ENCODE measurements at places on chromosomes 4 and X.

- no peak for DNase-seq
Observed at GRCh38 chr4:94802091-94802490, 44.3 kb downstream of the BMPR1B start.

- peak; percentile 19 for DNase-seq
Observed at GRCh38 chrX:52082578-52082977, 13.6 kb upstream of the MAGED4B start.

GRCh38 chrX:39059866-39060265 lies 258.6 kb downstream of the MID1IP1 start:
- DNase-seq = no peak

GRCh38 chr4:73608689-73609594 lies 11.3 kb downstream of the RASSF6 start:
- DNase-seq = peak; percentile 76

- DNase-seq = peak; percentile 89
Observed at GRCh38 chr4:151184523-151185458, 85.4 kb downstream of the RPS3A start.

- DNase-seq = no peak
Observed at GRCh38 chrX:13855689-13856450, 39.0 kb upstream of the GPM6B start.

GRCh38 chrX:139290310-139290709 lies 240.2 kb upstream of the F9 start:
- DNase-seq = no peak

DNA sequence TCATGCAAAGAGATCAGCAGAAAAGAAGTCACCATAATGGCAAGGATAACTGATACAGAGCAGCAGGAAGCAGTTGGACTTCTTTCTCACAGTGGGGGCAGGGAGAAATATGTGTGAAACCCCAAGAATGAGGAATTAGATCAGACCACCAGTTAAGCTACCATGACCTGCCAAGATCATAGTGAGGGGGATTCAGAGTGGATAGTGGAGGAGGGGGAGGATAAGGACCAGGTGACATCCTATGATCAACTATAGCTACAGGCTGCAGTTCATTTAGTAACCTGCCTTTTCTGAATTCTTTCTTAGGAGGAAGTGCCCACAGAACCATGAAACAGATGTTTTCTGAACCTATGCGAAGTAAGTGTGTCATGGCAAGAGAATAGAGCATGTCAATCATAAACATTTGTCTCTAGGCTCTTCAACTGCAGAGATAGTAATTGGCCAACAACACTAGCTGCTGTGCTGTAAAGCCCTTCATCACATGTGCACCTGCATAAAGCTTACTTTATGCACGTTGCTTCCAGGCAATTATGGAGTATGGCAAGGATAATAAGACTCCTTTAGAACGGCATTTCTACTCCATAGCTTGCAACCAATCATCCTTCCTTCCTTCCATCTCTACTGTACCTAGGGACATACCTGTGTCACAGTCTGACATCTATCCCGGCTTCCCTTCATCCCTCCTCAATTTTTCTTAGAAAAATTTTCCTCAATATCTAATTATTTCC lies 329.7 kb downstream of the EPHA5 start:
- DNase-seq = no peak

GRCh38 chrX:9336456-9336855 lies 128.4 kb upstream of the TBL1X start:
- no peak for DNase-seq

GRCh38 chr4:162683659-162684370 lies 482.9 kb downstream of the NAF1 start:
- DNase-seq = no peak

DNA sequence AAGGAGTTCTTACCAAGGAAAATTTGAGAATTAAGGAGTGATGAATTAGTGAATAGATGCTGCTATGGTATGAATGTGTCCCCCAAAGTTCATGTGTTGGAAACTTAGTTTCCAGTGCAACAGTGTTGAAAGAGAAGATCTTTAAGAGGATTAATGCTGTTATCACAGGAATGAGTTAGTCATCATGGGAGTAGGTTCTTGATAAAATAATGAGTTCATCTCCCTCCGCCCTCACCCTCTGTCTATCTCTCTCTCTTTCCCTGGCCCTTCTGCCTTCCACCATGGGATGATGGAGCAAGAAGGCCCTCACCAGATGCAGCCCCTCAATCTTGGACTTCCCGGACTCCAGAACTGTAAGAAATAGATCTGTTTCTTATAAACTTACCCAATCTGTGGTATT lies 38.3 kb upstream of the KLHL8 start:
- DNase-seq = no peak

DNA sequence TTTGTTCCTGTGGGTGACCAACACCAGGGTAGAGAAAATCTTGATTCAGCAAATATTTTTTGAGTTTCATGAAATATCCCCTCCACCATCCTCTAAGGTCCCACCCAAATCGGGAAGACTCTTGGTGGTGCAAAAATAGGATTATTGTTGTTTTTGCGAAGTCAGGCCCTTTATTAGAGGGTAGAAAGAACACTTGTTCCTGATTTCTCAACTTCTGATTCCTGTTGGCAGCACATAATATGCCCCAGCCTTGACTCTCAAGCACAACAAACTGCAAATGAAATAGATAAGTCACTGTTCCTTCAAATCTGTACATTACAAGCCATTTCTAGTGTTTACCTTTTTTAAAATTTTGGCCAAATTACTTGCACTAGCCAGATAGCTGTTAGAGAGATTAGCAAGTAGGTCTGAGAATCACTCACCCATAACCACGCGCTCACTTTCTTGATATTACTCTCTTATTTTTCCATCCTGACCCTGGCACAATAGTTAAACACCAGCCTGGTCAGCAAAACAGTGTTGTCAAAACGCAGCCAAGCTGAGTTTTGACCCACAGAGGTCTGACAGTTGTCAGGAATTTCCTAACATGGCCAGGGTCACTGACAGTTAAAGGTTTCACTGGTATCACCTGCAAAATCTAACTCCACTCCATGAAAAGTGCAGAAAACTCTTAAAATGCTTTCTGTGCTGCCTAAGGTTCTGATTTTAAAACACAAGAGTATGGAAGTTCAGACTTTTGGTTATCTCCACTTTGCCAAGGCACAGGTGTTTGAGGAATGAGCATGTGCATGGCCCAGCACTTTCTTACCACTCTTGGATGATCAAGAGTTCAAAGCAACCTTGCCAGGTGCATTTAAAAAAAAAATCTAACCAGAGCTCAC lies 69.8 kb downstream of the RBM47 start:
- DNase-seq = no peak

DNA sequence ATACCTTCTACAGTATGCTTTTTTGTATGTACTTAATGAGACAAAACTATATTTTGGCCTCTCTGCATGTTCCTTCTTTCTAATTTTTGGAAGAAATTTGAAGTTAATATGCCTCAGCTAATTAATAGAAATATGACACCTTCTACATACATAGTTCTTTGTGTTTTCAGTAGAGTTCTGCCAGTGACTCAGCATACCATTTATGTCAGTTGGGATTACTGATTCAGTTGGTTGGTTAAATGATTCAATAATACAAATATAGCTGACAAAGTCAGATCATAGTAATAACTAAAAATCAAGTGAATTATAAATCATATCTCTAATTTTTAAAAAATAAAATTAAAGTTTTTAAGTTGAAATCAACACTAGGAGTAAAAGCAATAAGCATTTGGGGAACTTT lies 16.8 kb downstream of the BTC start:
- no peak for DNase-seq

DNA sequence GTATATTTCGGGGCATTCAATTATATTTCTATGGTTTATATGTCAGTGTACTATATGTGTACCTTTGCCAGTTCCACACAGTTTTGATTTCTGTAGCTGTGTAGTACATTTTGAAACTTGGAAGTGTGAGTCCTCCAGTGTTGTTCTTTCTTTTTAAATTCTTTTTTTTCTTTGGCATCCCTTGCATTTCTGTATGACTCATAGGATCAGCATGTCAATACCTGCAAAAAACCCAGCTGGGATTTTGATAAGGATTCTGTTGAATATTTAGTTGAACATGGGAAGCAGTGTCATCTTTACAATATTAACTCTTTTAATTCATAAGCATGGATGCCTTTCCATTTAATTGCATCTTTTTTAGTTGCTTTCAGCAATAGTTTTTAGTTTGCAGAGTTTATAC lies 100.0 kb downstream of the SH3BGRL start:
- no peak for DNase-seq

DNA sequence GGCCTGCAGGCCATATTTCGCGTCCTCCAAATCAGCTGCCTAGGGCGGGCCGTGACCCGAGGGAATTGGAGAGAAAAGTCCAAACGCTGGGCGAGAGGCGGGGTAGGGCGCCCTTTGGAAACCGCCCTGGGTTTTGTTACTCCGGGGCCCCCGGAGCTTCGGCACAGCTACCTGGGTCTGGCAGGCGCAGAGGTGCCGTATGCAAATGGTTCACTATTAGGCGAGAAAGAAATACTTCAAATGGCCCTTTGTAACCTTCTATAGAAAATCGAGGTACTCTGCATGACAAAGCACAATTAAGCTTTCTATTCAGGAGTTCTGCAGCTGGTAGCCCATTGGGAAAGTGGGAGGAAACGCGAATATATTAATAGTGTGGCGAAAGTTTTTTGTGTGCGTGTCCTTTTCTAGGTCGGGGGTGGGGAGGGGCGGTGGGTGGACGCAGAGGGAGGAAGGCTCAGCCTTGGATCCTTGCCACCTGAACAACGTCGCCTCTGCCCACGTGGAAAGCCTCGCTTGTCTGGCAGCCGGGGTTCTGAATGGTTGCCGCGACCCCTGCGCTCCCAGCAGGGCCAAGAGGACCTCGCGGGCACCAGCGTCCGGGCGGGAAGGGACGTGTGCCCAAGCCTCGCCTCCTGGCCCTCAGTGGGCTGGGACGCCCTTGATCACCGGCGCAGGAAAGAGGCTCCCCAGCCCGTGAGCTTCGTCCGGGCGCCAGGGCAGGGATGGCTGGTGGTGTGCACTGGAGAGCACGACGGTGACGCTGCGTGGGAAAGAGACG lies 9.5 kb downstream of the GSX2 start:
- no peak for DNase-seq

- peak; percentile 89 for DNase-seq
Observed at GRCh38 chr4:124337874-124338273, 374.7 kb downstream of the ANKRD50 start.

DNA sequence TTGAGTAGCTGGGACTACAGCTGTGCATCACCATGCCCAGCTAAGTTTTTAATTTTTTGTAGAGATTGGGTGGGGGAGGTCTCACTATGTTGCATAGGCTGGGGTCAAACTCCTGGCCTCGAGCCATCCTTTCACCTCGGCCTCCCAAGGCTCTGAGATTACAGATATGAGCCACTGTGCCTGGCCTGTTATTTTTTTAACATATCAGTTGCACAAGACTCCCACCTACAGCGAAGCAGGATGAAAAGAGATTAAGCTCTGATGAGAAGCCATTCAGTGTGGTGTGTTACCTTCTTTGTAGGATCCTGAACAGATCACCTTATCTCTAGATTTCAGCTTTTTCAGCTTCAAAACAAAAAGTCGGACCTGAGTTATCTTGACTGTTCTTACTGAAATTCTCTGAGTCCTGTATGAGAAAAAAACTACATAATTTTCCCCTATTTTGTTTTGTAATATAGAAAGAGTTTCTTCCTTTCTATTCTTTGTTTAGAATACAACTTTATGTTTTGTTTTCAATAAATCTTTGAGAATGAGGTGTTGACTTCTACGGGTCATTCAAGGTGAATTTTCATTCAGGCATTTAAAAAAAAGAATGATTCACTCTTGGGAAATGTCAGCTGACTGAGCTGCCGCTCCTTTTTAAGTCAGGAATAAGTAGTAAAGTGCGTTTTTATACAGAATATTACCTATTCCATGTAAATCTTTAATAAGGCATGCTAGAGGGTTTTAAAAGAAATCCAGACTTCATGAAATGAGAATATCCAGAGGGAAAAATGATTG lies 134.6 kb downstream of the ARSF start:
- DNase-seq = peak; percentile 41

DNA sequence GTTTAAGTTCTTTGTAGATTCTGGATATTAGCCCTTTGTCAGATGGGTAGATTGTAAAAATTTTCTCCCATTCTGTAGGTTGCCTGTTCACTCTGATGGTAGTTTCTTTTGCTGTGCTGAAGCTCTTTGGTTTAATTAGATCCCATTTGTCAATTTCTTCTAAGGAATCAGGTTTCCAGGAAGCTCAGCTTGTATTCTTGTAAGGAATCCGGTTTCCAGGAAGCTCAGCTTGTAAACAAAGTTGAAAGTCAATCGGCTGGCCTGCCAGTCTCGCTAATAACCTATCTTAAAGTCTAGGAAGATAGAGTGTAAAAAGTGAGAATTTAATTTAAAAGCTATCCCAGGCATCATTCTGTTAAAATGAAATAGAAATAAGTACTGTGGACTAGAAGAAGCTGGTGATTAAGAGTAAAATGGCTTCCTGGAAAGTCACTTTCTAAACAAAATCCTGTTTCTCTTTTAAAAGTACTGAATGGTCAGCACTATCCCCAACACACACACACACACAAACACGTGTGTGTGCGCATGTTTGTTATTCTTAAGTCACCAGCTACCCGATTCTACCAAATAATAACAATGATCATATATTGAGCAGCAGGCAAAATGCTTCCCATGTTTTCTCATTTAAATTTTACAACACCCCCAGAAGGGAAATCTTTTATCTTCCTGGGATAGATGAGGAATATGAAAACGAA lies 171.7 kb downstream of the PAPSS1 start:
- DNase-seq = peak; percentile 21

- DNase-seq = no peak
Observed at GRCh38 chr4:101304916-101305315, 42.4 kb downstream of the PPP3CA start.

- DNase-seq = peak; percentile 52
Observed at GRCh38 chr4:38868059-38868960, 704 bp downstream of the FAM114A1 start.

DNA sequence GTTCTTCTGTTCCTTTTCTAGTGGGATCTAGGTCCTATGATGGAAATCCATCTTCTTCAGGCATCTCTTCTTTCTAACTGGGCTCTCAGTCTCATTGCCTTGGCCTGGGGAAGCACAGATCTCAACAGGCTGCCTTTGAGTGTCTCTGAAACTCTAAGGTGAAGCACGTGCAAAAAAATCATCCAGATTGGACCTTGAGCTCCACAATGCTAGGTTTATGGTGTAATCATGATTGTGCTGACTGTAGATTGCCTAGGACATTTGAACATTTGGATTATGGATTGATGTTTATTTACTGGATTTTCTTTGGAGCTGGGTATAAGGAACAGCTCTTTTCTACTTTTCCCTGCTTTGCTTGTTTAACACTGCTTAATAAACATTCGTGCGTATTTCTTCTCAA lies 191.5 kb upstream of the NR3C2 start:
- DNase-seq = no peak

Measured in foreskin fibroblast (primary cell).